ENCODE measurements at places on chromosomes 7 and 10.

DNA sequence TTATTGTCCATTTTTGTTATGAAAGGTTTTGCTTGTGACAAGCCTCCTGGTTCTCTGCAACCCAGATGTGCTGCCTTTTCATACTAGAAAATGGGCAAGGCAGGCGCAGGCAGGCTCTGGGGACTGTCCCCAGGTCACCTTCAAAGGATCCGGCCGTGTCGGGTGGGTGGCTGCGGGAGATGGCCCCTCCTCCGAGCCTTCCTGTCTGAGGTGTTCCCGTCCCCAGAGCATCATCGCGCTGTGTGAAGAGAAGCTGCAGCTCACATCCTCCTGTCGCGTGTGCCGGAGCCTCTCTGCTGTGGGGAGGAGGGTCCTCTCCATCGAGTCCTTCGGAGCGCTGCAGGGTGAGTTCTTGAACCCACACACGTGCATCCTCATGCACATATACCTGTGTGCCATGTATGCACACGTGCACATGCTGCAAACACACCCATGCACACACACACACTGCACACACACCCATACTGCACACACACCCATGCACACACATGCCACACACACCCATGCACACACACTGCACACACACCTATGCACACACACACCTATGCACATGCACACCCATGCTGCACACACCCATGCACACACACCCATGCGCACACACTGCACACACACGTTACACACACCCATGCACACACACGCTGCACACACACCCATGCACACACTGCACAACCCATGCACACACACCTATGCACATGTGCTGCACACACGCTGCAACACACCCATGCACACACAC, 23.8 kb downstream of the KNDC1 start:
- DNase-seq = no peak

GRCh38 chr10:96452494-96453153, 61.1 kb downstream of the TLL2 start:
- no peak for DNase-seq

- DNase-seq = no peak
Observed at GRCh38 chr7:25060487-25061055, 64.5 kb downstream of the CYCS start.

- no peak for DNase-seq
Observed at GRCh38 chr7:106599343-106599698, 61.6 kb downstream of the CCDC71L start.

GRCh38 chr7:140084972-140085371, 22.2 kb upstream of the PARP12 start:
- no peak for DNase-seq

- no peak for DNase-seq
Observed at GRCh38 chr7:148567524-148567923, 23.0 kb upstream of the C7orf33 start.

DNA sequence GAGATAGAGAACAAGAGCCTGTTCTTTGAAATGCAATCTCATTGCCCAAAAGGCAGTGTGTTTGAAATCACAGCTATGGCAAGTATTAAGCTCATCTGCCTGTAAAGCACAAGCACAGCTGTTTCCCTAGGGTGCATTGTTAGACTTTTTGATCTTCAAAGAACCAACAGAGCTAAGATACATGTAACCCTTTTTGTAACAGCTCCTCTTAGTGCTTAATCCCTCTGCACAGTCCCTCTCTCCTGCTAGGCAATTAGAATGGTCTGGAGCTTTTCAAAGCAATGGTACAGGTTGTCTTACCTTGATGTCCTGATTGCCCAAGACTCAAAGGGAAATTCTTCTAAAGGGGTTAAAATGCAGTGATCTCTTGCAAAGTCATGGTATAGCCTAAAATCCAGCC, 249.6 kb upstream of the CHRM2 start:
- DNase-seq = no peak

- no peak for DNase-seq
Observed at GRCh38 chr10:68876246-68877138, 24.6 kb upstream of the DDX50 start.

DNA sequence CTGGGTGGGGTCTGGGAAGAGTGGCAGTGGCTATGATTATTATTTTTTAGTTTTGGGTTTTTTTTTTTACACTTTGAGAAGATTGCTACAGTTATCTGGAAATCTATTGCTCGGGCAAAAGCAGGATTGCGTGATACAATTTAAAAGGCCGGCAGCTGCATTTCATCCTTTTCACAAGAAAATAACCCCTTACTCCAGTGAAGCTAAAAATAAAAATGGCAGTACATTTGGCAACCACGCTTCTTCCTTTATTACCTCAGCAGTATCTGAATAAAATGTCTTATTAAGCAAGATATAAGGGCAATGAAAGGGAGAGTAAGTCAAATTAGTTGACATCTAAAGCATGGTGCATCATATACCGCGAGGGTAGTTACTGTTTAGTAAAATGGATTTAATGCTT, 496.8 kb downstream of the LRMDA start:
- no peak for DNase-seq

GRCh38 chr10:35058134-35058533, 32.0 kb downstream of the CUL2 start:
- DNase-seq = no peak

GRCh38 chr10:101244321-101245050, 15.2 kb upstream of the LBX1 start:
- no peak for DNase-seq
